SHP77 (cell line): ENCODE measurements at places on chromosomes 7 and 10.
A peak's percentile ranks its signal among the peaks of the same experiment; 100 is the strongest.

GRCh38 chr10:122149561-122150505 is 121.3 kb upstream of the BTBD16 start:
- DNase-seq: no peak

GRCh38 chr10:34555653-34556052 is 259.4 kb downstream of the PARD3 start:
- DNase-seq: no peak

DNA sequence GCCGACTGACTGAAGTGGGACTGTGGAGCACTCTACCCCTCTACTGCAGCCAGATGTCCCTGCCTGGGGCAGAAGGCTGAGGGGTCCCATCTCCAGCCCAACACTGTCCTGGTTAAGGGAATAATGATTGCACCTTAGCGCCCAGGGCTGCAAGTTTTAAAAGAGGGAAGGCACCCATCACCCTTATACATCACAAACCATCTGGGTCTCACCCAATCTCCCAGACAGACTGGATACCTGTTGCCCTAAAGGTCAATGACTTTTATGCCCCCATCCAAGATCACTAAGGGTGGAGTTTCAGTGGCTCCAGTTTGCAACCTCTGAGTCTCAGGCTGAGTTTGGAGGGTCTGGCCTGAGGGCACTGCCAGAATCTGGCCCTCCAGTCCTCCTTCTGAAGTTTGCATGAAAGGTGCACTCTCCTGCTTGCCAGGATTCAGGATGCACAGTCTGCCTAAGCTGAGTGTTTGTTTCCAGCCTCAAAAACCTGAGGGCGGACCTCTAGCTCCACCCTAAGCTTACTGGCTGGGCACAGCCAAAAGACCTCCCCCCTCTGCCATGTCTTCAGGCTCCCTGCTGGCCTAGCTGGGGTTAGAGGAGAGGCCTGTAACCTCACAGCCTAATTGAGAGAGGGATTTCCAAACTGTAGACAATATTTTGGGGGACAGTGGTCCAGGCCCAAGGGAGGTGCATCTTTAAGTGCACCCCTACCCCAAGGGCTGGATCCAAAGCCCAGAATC is 2.5 kb upstream of the EMX2 start:
- DNase-seq: no peak

DNA sequence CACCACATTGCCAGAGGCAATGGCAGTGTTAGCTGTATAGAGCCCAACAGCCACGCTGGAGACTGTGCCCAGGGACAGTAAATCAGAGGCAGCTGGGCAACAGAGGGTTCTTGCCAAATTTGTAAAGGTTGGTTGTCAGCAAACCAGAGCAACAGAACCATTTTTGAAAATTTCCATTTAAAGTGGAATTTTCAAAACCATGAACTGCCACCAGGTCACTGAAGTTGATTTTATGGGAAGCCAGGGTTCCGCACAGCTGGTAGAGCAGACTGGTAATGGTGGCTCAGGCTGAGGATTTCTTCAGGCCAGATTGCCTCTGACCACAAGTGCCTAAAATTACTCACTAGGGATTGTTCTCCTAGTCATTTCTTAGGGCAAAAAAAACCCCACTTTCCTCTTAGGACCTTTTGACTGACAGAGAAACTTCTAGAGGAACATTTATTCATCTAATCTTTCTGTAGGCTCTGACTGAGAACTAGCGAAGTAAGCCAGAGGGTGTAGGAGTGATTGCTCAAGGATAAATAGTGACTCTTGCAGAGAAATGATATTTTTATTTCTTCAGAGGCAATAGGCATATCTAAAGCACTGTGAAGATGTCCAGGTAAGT is 342.4 kb downstream of the BBS9 start:
- DNase-seq: no peak

- no peak for DNase-seq
These were observed 107.1 kb downstream of the DLG5 start for GRCh38 chr10:77819210-77820112.

- DNase-seq: peak; percentile 67
These were observed 13.5 kb downstream of the KCNH2 start for GRCh38 chr7:150964593-150965111.

GRCh38 chr10:64010711-64011110 is 489.5 kb downstream of the REEP3 start:
- no peak for DNase-seq

DNA sequence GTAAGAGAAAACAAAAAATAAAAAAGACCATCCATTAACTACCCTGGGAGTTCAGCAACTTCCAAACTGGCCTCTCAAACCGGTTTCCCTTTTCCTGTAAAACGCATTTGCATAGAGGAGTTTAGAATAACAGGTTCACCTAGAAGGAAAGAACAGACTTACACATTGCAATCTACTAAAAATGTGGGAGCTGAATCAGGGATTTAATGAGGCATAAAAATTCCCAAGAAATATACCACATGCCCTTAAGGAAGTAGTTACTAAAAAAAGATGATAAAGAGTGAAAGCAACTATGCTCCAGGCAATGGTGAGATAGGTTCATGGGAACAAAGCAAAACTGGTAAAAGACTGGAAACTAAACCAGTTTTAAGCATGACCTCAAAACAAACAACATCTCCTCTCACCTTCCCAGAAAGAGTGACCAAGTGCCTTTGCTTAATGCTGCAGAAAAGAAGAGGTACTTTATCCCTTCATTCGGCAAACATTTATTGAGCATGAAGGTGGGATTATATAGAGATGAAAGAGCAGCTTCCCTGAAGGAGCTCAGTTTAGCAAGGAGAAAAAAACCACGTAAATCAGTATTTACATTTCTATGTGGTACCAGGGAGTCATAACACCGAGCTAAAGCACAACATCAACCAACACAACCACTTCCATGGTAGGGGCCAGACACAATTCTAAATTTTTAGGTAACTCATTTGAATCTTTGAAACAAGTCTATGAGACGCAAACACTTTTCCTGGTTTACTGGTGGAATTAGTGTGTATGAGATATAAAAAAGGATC is 152.8 kb downstream of the SGMS1 start:
- no peak for DNase-seq

DNA sequence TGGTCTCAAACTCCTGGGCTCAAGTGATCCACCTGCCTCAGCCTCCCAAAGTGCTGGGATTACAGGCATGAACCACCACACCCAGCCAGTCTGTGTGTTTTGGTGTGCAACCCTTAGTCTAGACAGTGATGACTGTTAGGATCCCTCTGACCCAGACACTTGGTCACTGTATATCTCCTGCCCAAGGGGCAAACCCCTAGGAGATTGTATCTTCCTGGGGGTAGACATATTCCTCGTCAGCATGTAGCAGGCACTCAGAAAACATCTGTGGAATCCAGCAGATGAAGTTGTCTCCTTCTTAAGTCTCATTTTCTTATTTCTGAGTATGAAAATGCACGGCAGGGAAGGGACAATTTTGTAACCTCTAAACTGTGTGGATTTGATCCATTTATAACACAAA is 292.5 kb downstream of the GFRA1 start:
- no peak for DNase-seq

DNA sequence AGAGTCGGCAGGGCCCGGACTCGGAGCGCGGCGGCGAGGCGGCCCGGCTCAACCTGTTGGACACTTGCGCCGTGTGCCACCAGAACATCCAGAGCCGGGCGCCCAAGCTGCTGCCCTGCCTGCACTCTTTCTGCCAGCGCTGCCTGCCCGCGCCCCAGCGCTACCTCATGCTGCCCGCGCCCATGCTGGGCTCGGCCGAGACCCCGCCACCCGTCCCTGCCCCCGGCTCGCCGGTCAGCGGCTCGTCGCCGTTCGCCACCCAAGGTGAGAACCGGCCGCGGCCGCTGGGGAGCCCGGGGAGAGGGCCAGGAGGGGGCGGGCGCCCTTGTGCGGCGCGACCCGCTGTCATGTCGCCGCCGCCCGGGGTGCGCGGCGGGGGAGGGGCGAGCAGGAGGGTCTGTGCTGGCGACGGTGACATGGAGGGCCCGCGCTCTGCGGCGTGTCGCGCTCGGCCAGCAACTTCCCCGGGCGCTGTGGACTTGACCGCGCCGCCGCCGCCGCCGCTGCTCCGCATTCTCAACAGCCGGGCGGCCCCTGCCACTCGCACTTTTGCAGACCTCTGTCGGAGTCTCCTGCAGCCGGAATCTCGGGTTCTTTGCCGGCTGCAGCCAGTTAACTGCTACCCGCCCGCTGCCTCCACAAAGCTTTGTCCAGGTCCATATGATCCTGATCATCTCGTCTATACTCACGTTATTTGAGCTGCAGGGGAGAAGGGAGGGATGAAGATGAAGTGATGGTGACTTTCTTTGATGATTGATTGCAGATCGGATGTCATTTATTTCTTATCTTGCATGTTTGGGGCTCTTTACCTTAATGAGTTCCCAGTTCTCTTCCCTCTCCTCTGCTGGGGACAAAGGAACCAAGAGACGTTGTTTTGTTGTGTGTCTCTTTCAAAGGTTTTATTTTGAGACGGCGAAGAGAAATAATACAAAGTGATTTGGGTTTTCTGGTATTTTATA is 869 bp downstream of the TRIM24 start:
- peak; percentile 75 for DNase-seq

DNA sequence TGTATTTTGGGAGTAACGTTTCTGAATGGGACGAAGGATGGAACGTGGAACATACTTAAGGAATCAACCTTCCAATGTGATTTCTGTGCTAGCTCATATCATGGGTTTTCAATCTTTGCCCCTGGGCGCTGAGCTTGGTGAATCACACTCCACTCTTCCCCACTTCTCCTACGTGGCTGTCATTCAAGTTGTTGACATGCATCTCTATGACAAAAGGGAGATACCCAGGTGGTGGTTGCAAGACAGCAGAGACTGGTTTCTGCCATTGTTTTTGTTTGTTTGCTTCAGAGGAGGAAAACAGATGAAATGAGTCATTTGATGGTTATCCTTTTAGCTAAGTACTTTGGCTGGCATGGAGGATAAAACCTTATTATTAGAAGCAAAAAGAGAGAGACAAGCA is 573.9 kb downstream of the GATA3 start:
- no peak for DNase-seq

GRCh38 chr7:143456992-143457793 is 13.9 kb downstream of the TAS2R60 start:
- no peak for DNase-seq

GRCh38 chr7:20783700-20784387 is 2.8 kb downstream of the SP8 start:
- DNase-seq: no peak

- DNase-seq: no peak
These were observed 234.7 kb downstream of the CAMK1D start for GRCh38 chr10:12583891-12584595.

- no peak for DNase-seq
These were observed 1.0 kb downstream of the NT5C2 start for GRCh38 chr10:103192089-103192450.

- DNase-seq: peak; percentile 14
These were observed 95.3 kb downstream of the HDAC9 start for GRCh38 chr7:18590744-18591340.

DNA sequence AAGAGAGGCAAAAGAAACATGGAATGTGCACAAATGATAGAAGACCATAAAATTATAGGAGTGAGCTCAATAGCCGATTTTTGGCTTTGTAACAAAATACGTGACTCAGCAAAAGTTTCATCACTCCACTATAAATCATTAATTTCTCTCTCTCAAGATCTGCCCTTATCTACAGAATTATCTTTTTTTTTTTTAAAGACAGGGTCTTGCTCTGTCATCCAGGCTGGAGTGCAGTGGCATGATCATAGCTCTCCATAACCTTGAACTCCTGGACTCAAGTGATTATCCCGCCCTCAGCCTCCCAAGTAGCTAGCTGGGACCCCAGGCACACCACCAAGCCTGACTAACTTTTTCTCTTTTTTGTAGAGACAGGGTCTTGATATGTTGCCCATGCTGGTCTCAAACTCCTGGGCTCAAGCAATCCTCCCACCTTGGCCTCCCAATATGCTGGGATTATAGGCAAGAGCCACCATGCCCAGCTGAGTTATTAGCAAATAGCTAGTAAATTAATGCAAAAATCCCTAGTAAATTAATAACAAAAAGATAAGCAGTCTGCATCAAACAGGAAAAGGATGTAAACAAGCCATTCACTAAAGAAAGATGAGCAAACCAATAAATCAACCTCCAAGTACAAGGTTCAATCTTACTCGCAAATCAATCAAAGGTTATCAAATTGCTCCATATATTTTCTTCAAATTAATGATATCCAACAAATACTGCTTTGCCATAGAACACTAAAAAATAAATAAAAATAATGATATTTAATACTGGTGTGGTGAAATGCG is 450.7 kb downstream of the PARD3 start:
- DNase-seq: no peak

GRCh38 chr7:107564553-107565298 is 955 bp downstream of the DUS4L start:
- no peak for DNase-seq

GRCh38 chr10:35433851-35434426 is 97.6 kb downstream of the CCNY start:
- peak; percentile 37 for DNase-seq

- DNase-seq: no peak
These were observed 667.3 kb downstream of the PHTF2 start for GRCh38 chr7:78465894-78466293.

GRCh38 chr7:31478018-31478417 is 35.9 kb upstream of the ITPRID1 start:
- no peak for DNase-seq

DNA sequence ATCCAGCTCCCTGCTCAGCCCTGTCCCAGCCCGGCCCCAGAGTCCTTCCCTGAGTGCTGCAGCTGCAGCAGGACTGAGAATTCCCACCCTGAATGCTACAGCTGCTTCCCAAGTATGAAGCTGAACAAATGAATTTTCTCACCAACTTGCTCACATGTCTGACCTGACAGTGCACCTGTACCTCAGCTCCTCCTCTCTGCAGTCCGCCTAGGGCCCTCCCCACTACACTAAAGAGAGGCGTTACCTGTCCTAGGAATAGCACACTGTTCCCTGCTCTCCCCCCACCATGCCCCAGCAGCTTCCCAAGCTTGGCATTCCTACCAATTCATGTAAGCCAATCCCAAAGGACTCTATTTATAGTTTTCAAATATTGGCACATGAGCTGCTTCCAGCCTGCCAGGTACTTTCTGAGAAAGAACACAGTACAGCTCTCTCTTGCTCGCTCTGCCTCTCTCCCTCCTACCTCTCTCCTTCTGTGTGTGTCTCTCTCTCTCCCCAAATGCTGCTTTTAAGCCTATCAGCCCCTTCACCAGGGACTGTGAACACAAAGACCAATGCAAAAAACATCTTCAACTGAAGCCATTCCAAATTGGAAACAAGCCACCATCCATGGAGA is 400.1 kb downstream of the TNS3 start:
- DNase-seq: no peak

GRCh38 chr7:2399848-2400587 is 3.4 kb upstream of the CHST12 start:
- DNase-seq: no peak
